ENCODE measurements at places on chromosomes 1 and 21.

DNA sequence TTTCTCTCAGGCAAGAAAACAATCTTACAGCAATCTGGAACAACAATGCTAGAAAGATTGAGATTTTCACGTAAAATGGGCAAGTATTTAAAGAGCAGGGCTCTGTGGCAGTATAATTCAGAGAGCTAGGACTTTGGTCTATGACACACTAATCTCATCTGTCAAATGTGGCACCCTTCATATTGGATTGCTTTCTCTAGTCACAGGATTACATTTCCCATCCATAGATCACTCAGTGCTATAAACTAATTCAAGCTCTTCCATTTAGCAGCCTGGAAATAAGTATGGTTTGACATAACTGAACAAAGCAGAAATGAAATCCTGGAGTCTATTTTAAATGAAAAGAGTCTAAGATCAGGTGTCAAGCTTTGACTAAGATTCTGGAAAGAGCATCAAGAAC, 263.1 kb upstream of the TMPRSS15 start:
- DNase-seq, result no peak

DNA sequence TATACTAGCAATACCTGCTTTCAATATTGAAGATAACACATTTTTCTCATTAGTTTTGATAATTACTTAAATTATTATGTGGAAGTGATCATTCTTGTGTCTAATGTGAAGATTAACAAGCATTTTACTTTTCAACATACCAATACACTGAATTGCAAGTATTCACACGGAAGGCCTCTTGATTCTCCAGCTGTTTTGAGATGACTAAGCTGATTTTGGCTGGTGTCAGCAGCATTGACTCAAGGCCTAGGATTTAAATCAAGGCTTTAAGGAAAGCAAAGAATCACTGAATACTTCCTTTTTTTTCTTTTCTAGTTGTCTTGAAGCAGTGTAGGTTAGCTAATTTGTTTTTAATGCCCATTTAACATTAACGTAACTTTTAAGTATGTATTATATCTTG, 373.7 kb downstream of the SRGAP2C start:
- no peak for DNase-seq

GRCh38 chr1:12157366-12158231, 9.2 kb upstream of the TNFRSF1B start:
- DNase-seq, result peak; percentile 52

GRCh38 chr1:66445492-66446181, 88.3 kb upstream of the SGIP1 start:
- peak; percentile 63 for DNase-seq

- DNase-seq, result no peak
Observed at GRCh38 chr1:99674115-99675064, 28.5 kb downstream of the PALMD start.
